Stimulated activated CD8-positive, alpha-beta memory T cell treated with anti-CD3 and anti-CD28 coated beads, Interleukin-2, amount 100 ng/mL, for 1 hour (primary cell): ENCODE measurements at places on chromosomes 11 and 22.

GRCh38 chr11:108734956-108735559 is 70.2 kb downstream of the DDX10 start:
- no peak for DNase-seq

DNA sequence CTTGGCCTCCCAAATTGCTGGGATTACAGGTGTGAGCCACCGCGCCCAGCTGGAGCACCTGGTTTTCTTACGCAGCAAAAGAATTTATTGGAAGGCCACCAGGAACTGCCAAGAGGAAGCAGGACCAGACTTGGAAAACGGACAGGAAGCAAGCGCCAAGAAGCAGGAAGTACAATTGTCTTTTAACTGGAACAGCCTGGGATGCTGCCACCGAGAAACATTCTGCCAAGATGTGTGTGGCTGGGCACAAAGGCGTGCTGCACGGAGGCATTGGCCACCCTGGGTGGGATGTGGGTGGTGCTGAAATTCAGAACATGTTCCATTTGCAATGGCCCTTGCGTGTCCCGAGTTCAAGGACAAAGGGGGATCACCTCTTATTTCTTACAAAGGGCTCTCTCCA is 15.4 kb downstream of the SLC3A2 start:
- DNase-seq: no peak

DNA sequence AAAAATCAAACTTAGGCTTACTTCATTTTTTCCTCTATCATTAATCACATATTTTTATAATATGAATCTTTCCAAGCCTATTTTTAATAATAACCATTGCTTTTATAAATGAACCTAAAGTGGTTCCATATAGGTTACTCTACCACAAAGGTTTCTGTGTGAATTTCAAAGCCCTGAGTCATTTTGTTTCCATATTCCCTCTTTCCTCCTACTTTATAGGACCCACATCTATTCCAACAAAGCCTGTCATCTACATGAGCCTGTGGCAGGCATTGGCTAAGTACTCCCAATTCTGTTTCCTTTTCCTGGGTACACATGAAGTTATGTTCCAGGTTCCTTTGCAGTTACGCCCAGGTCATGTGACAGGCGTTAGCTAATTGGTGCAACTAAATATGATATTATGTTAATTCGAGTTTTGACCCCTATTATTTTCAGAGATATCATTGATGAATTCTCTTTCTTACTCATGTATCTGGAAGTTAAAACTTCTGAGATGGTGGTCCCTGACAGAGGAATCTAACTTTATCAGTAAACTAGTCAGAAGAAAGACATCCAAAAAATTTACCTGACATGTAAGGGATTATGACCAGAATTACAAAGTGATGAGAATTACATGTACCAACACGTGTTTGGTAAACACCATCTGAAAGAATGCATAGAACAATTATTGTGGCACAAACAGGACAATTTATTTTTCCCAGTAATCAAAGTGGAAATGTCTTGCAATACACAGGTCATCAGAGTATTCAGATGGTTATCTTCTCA is 1264.0 kb upstream of the CNTN5 start:
- DNase-seq: no peak

- no peak for DNase-seq
Observed at GRCh38 chr22:20531404-20532201, 24.2 kb downstream of the MED15 start.

GRCh38 chr11:4195909-4196308 is 101.3 kb downstream of the RRM1 start:
- DNase-seq: no peak

DNA sequence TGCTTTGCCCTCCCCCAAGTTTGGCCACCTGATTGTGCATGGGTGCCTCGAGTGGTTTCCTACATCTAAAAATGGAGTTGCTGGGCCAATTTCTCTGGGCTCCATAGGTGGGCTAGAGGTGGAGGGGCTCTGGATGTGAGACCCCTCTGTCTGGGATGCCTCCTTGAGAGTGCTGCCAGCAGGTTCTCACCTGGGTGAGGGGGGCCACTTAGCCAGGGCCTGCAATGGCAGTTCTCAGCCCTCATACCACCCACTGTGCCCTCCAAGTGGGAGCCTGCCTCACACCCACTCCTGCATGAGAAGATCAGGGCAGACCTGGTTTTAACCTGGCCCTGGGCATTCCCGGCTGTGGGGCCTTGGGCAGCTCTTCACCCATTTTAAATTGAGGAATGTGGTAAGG is 83.9 kb downstream of the CABIN1 start:
- no peak for DNase-seq

DNA sequence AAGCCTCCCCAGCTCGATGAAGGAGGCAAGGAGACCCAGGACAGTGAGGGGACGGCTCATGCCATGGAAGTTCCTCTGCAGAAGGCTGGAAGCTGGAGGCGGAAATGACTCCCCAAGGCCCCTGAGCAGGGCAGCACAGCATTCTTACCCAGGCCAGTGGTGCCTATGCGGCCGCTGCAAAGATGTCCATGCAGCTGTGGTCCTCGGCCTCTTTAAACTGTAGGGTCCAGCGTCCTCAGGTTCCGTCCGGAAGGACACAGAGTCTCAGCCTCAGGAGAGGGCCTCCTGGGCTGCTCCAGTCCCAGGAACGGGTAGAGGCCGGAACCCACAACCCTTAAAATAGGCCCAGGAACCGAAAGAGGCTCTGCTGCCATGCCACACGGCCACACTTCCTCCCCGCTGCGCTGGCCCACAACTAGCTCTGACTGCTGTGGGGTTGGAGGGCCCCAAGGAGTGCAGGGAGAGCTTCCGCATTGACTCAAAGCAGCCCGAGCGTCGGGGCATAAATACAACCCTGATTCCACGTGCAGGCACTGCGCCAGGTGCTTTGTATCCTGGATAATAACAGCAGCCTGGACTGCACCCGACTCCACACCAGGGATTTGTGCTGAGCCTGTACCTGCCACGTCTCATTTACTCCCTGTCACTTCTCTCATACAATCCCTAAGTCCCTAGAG is 5.5 kb downstream of the KIAA0930 start:
- no peak for DNase-seq

DNA sequence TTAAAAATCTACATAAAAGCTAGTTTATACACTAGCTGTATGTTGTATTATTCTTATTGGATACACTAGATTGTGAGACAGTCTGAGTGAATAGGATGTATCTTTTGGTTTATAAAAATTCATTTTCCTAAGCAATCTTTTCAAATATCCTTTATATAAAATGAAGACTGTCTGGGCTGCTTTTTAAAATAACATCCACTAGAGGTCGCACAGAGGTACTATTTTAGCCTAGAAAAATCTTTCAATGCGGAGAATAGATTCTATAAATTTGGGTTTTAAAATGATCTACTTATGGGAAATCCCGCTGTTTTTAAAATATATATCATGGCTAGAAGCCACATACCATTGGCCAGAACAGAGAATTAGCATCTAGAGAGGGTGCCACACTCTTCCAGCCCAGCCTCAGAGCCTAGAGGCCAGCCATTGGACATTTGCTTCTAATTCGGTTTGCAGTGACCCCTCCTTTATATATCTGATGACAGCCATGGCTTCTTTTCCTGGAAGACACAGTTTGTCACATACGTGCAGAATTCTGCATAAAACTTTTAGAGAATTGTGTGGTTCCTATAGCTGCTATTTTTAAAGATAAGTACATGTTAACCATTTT is 7.3 kb downstream of the C11orf97 start:
- no peak for DNase-seq

- DNase-seq: no peak
Observed at GRCh38 chr11:18527512-18527911, 770 bp upstream of the TSG101 start.

DNA sequence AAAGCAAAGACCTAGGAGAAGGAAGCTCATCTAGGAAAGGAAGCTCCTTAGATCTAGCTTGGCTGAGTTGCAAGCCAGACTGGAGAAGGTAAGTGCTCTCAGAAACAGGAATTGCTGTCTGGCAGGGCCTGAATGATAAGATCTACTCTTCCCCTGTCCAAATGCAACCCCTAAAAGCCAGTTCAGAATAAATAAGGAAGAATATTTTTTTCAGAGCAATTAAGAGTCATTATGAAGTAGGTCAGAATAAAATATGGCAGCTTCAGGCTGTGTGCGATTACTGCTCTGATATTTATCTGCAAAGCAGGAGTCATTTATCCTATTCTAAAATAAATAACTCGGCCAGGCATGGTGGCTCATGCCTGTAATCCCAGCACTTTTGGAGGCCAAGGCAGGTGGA is 82.1 kb downstream of the PIWIL4 start:
- DNase-seq: no peak

- no peak for DNase-seq
Observed at GRCh38 chr11:118837868-118838267, 45.8 kb upstream of the CXCR5 start.

DNA sequence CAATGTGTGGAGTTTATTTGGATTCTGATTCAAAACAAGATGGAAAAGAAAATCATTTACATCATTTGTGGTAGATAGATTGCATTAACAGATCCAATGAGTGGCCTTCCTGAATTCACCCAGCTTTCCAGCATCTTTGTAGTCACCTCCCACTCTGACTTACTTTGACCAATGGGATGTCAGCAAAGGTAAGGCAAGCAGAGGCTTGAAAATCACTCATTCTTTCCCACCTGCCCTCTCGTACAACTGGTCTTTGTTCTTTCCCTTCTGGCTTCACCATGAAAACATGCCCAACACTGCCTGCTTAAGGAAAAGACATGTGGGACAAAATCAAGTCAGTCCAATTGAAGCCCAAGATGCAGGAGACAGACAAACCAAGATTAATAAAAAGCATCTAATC is 202.1 kb downstream of the TTC28 start:
- DNase-seq: no peak

DNA sequence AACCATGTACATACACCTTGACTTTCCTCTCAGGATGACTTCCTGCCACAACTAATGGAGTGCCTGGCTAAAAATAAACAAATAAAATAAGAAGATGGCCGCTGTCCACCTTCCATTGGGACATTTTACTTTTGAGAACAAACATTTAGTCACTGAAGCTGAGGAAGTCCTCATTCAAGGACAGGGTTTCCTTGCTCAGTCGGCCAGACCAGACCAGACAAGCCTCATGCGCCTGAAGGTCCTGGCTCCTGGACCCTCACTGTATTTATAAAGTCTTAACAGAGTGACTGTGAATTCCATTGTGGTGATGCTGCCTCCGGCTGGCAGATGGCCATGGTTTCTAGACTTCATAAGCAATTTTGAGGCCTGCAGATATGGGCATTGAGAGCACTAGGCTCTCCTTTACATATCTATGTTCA is 114.5 kb downstream of the MAML2 start:
- DNase-seq: no peak

DNA sequence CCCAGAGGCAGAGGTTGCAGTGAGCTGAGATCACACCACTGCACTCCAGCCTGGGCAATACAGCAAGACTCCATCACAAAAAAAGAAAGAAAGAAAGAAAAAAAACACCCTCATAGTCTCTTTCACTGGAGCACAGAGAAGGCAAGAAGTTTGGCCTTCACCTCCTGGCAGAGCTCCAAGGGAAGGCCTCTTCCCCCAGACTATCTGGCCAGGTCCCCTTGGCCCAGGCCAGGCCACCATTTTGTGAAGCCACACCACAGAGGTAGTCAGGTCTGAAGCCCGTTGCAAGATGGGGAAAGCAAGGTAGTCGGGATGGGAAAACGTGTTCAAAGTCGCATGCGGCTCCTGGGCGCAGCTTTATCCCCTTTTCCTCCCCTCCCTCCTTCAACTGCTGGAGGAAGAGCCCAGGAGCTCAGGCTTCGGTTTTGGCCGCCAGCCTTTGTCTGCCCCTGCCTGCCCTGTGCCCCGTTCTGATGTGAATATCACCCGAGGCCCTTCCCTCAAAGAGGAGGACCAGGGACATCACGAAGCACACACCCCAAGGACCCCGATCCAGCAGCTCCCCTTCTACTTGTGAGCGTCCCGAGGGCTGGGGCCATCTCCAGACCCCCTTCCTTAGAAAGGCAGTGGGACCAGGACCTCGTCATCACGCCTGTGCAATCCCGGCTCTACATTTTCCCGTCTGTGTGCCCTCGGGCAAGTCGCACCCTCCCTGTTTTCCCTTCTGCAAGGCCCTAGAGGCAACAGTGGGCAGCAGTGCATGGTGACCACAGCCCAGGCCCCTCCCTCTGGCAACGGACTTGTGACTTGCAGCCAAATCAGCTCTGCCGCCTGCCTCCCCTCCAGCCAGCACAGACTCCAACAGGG is 17.7 kb downstream of the CABP7 start:
- no peak for DNase-seq

- DNase-seq: no peak
Observed at GRCh38 chr11:10386861-10387205, 68.2 kb upstream of the AMPD3 start.

GRCh38 chr11:62566247-62566646 is 7.4 kb downstream of the EEF1G start:
- DNase-seq: no peak

DNA sequence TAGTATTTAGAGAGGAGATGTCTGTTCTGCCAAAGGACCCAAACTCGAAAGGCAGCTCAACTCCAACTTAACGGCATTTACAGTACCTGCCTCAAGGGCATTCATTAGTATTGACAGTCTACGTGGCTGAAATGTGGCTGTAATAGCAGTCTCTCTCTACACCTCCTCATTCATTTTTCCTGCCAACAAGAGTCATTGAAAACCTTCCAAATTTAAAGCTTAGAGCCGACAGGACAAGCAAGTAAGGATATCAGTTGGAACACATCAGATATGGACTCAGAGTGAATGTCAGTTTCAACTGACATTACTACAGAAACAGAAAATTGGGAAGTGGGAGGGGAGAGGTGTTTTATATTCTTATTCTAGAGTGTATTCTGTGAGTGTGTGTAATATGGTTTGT is 253.1 kb downstream of the CADM1 start:
- DNase-seq: no peak

GRCh38 chr11:69053169-69053477 is 4.4 kb downstream of the TPCN2 start:
- no peak for DNase-seq

- no peak for DNase-seq
Observed at GRCh38 chr11:75733431-75734107, 15.9 kb downstream of the MOGAT2 start.

- no peak for DNase-seq
Observed at GRCh38 chr11:75810637-75811390, 4.2 kb upstream of the UVRAG start.

GRCh38 chr22:29704528-29705285 is 15.1 kb upstream of the CABP7 start:
- DNase-seq: no peak

GRCh38 chr11:131109790-131110189 is 193.5 kb upstream of the SNX19 start:
- no peak for DNase-seq

DNA sequence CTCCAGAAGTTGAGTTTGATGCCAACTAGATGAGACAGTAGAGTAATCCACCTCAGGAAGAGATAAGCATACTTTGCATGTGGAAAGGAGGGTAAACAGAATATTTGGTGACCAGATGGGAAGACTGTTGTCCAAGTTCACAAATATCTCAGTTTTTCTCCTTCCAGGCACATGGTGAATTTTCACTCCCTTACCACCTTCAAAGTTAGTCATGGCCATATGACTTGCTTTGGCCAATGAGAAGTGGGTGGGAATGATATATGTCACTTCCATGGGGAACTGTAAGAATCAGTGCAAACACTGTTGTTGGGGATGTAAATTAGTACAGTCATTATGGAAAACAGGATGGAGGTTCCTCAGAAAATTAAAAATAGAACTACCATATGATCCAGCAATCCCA is 105.8 kb downstream of the SPATA19 start:
- no peak for DNase-seq

GRCh38 chr11:122235615-122236014 is 119.6 kb upstream of the BLID start:
- no peak for DNase-seq
